ENCODE measurements at places on chromosomes 1 and 21.

GRCh38 chr1:209659909-209660308 is 7.7 kb upstream of the LAMB3 start:
- no peak for DNase-seq

DNA sequence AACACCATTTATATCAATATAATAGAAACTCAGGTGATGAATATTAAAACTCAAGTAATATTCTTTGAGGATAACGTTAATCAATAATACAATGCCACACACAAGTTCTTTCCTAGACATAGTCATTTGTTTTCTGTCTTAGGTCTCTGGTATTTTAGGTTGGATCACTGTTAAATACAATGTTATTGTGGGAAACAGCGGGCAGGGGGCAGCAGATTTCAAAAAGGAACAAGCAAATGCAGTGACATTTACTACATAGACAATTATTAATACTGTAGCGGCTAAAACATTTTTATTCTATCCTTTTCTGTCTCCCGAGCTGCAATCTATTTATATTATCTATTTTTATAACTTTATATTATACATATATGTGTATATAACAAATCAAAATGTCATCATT is 186.4 kb upstream of the ZNHIT6 start:
- no peak for DNase-seq

DNA sequence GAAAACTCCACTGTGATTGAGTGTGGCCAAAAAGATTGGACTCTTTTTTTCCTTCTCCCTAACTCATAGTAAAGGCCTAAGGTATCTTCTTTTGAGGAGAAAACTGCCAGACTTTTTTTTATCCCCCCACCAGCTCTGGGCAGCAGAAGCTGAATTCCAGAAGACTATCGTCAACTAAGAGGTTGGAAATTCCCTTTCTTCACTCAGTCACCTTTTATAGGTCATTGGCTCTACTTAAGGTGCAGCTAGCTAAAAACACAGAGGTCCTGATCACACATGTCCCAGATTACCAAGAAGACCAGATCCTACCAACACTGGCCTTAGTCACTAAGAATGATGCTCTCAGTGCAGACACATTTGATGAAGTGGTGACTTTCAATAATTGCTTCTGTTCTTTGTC is 1441.2 kb downstream of the PLA2G4A start:
- DNase-seq: no peak

GRCh38 chr1:53016705-53017104 is 45.3 kb upstream of the PODN start:
- no peak for DNase-seq

- no peak for DNase-seq
Observed at GRCh38 chr1:156624814-156625435, 5.7 kb downstream of the HAPLN2 start.

GRCh38 chr1:160801836-160802580 is 6.0 kb downstream of the LY9 start:
- DNase-seq: no peak

DNA sequence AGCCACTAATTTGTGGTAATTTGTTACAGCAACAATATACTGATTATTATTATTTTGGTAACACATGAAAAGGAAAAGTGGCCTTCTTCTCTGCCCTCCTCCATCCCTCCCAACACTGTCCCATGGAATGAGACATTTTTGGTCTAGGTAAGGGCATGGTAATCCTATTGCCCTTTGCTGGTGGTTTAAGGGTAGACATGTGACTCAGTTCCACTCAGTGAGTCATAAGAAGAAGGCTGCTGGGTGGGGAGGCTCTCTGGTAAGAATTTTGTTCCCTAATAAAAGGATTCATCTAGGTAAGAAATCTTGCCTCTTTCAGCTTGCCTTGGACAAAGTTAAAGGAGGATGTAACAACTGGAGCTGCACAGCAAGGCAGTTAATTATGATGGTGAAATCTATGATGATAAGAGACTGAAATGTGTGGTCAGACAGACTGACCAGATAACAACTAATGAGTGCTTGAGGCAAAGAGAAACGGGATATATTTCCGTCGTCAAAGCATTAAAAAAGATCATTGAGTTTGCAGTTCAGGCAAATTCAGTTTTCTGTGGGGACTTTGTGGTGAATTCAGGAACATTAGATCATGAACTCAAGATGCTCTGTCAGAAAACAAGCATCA is 232.0 kb upstream of the KCNK2 start:
- no peak for DNase-seq

DNA sequence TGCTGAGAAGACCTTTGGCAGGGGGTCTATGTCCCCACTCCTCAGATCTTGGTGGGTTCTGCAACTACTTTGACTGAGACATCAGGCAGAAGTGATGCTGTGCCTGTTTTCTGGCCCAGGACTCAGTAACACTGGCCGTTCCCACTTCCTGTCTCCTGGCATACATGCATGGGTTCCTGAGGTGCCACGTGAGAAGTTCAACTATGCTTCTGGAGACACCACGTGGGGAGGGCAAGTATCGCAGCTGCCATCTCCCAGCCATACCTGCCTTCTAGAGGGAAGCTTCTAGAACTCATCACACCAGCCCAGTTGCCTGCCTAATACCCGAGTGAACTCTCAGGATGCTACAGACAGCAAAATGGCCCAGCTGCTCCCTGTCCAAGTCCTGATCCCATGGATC is 65.8 kb downstream of the TRABD2B start:
- no peak for DNase-seq

DNA sequence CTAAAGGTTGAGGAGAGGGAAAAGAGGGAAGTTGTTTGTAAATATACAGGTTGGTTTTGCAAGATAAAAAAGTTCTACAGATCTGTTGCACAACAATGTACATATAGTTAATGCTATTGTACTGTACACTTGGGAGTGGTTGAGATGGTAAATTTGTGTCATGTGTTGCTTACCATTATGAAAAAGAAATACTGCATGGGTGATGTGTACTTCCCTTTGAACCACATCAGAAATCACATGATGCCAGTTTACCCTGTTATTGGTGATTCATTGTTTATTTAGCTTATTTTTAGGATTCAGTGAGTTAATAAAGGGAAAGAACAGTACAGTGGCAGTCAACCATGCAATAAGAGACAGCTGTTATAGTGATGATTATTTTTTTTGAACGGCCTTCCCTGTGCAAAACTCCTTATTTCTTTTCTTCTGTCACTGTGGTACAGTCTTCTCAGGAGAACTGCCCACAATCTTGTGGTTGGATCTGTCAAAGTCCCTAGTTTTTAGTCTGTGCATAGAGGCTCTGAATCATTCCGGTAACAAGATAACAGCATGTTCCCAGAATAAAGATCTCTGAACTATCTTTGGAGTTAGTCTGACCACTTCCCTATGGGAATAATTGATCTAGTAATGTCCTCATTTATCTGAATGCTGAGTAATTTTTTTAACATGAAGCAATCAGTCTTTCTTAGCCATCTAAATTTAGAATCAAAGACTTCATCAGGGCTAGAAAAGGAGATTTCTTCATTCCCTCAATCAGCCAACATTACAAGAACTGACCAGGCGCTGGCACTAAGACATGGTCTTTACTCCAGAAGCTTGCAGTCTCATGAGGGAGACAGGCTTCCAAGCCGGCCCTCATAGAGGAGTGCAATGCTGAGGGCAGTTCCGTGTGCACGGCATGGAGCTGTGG is 84.2 kb downstream of the SH3GLB1 start:
- no peak for DNase-seq

GRCh38 chr1:190000365-190000872 is 477.2 kb downstream of the BRINP3 start:
- no peak for DNase-seq

DNA sequence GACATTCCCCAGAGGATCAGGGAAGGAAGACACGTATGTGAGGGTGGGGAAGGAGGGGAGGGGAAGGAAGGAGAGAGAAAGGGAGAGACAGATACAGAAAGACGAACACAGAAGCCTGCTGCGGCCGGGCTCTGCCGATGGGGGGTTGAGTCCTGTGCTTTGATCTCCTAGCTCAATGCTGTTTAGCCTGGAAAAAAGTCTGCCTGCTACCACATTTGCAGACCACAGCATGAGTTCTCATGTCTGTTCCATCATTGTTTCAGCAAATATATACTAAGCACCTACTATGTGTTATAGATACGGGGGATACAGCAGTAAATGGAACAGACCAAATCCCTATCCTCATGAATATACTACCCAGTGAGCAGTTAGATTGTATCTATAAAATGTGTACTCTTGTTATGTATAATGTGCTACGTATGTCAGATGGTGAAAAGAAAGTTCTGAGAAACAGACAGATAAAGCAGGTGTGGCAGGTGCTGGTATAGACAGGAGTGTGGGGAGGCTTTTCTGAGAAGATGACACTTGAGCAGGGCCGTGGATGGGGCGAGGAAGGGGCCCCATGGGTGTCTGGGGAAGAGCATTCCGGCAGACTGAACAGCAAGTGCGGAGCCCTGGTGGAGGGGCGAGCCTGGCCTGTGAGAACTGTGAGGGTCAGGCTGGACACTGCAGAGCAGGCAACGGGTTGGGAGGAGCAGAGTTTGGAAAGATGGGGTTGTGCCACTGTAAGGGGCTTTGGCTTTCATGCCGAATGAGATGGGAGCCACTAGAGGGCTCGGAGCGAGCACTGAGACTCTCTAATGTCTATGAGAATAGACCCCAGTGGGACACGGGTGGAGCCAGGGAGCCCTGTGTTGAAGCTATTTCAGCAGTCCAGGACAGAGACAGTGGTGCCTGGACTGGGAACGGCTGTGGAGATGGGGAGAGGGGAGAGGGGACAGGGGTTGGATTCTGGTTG is 34.1 kb downstream of the KIAA1614 start:
- DNase-seq: no peak

DNA sequence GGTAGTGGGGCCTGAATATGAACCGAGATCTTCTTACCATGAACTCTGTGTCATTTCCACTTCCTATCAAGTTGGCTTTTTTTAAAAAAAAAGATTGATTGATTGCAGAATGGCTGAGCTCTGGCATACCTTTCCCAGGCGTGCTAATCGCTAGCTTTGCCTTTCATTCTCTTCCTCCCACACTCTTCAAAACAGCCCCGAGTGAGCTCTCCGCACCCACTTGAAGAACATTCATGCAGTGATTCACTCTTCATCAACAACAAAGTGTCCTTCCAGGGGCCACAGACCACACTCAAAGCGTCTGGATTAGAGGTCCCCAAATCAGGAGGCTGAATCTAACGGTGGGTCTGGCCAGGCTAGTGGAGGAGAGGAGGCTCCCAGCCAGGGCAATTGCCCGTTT is 96.3 kb upstream of the GALNT2 start:
- DNase-seq: no peak

DNA sequence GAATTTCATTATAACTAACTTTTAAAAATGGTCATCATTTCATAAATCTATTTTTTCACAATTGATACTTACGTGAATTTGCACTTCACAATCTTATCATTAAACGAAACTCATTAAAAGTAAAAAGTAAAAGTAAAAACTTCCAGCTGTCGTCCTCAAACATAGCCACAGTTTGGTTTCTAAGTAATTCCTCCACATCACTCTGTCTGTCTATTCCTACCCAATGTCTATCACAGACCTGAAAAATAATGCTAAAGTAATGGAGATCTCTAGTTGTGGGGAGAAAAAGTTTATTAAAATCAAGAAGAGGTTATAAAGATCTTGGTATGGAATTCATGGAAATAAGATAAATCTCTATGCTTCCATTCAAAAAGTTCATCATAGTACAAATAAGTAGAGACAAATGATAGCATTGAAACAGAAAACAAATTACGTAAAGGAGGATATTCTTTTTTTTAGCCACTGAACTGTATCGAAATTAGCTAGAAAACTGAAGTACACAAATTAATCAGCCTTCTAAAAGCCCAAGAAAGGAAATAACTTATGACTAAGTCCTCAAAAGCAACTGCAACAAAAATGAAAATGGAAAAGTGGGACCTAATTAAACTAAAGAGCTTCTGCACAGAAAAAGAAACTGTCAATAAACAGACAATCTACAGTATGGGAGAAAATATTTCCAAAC is 148.6 kb downstream of the TIAM1 start:
- no peak for DNase-seq

DNA sequence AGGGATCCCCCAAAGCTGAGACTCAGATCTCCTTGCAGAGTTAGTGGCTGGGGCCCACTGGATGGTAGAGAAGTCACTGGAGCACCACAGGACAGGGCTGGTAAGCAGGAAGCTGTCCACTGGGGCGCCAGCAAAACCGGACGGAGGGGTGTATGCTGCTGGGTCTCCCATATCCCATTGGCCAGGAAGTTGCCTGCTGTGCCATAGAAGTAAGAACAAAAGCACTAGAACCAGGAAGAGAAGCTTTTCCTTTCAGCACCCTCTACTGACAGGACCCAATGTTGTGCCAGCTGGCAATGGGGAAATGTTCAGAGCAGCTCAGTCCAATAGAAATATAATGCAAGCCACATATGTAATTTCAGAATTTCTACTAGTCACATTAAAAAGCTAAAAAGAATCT is 146.6 kb downstream of the SPATA46 start:
- no peak for DNase-seq

- no peak for DNase-seq
Observed at GRCh38 chr1:185213091-185213490, 56.1 kb downstream of the SWT1 start.

- DNase-seq: no peak
Observed at GRCh38 chr1:3068564-3069431, at the start of gene PRDM16. Gene PRDM16, plus strand, starts transcription at chr1:3069203. Its CDS starts 57 bp downstream, at chr1:3069260.

- no peak for DNase-seq
Observed at GRCh38 chr1:182766881-182767645, 22.5 kb upstream of the NPL start.

DNA sequence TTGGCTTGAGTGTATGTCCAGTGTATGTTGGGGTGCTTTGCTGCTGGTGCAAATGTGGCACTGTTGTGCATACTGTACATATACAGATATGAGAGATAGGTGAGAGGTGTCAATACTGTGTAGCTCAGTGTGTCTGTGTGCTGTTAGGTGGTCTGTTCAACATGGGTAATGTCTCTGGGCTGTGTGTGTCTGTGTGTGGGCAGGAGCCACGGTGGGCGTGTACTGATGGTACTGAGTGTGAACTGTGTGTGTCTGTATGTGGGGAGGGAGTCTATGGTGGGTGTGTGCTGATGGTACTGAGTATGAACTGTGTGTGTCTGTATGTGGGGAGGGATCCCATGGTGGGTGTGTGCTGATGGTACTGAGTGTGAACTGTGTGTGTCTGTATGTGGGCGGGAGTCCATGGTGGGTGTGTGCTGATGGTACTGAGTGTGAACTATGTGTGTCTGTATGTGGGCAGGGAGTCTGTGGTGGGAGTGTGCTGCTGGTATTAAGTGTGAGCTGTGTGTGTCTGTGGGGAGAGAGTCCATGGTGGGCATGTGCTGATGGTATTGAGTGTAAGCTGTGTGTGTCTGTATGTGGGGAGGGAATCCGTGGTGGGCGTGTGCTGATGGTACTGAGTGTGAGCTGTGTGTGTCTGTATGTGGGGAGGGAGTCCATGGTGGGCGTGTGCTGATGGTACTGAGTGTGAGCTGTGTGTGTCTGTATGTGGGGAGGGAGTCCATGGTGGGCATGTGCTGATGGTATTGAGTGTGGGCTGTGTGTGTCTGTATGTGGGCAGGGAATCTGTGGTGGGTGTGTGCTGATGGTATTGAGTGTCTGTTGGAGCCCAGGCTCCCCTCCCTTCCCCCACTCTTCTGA is 32.2 kb upstream of the FOXO6 start:
- DNase-seq: no peak

DNA sequence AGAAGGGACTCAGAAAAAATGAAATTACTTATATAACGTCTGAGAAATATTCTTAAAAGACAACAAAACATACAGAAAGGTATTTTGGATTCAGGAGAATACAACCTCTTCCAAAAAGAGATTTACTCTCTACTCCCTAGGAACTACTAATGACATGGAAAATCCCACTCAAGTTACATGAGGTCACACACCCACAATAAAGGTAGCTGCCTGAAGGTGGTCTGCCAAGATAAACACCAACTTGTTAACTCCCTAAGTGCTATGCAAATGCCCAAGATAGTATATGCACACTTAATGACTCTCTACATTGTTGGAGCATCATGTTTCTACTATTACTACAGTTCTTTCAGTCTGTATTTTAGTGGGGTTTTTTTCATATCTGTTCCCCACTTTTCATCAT is 26.5 kb downstream of the RERE start:
- no peak for DNase-seq
